Activated CD4-positive, alpha-beta memory T cell treated with anti-CD3 and anti-CD28 coated beads, Interleukin-2, amount 10 ng/mL, durations not matched to agents 7 days and 5 days (primary cell): ENCODE measurements at places on chromosomes 12 and 14.

DNA sequence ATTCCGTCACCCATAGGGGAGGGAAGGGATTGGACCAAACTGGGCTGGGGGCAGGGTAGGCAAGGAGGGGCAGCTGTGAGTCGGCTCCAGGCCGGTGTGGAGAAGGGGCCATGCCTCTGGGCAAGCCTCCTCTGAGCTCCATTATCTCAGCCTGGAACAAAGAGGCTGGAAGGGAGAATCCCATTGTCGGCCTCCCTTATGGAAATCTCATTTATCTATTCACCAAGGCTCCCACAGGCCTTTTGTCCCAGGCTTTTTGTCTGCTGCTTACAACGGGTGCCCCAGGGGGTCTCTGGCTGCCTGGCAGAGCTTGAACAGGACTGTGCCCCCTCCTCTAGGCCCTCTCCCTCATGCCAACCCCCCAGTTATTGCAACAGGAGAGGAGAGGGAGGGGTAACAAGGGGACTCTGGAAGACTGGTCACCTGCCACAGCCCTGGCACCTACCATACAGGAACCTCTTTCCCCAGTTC is 19.5 kb downstream of the FIGNL2 start:
- DNase-seq, result no peak

GRCh38 chr14:71621276-71621675 is 311.0 kb upstream of the RGS6 start:
- DNase-seq, result no peak

DNA sequence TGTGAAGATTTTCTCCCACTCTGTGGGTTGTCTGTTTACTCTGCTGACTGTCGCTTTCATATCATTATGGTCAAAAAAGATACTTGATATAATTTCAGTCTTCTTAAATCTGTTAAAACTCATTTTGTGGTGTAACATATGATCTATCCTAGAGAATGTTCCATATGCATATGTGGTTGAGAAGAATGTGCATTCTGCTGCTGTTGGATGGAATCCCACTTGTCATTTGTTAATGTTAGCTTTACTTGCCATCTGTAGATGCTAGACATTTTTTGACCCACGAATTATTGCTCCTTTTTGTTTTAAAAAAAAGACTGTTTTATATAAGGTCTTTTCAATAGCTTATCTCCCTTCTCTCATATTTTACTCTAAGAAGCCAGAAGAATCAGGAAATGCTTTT is 26.3 kb upstream of the OR5AU1 start:
- DNase-seq, result no peak

DNA sequence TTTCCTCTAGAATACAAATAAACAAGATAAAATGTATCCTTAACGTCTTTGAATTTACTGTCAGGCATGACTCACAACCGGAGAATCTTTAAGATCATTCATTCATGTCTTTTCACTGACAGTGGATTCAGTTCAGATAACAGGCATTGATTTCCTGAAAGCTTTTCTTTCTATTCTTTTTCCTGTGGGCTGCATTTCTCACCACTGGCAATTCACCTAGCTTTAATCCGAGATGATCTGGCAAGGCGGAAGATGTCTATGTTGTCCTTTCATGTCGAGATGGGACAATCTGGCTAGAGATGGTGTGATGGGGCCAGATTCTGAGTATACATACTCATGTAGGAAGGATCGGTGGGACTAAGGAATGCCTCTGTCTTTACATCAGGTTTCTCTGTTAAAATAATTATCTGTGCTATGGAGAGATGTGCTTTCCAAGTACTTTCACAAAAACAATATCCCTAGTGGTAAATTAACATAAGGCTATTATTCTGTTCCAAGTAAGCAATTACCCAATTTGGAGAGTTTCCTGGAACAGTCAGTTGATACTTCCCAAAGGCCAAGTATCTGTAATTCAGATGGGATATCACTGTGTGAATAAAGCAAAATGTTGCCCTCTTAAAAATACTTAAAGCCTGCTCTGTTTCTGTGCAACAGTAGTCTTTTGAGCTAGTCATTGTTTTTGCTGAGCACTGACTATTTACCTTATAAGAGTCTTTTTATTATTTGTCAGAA is 17.8 kb downstream of the ACSS3 start:
- no peak for DNase-seq

DNA sequence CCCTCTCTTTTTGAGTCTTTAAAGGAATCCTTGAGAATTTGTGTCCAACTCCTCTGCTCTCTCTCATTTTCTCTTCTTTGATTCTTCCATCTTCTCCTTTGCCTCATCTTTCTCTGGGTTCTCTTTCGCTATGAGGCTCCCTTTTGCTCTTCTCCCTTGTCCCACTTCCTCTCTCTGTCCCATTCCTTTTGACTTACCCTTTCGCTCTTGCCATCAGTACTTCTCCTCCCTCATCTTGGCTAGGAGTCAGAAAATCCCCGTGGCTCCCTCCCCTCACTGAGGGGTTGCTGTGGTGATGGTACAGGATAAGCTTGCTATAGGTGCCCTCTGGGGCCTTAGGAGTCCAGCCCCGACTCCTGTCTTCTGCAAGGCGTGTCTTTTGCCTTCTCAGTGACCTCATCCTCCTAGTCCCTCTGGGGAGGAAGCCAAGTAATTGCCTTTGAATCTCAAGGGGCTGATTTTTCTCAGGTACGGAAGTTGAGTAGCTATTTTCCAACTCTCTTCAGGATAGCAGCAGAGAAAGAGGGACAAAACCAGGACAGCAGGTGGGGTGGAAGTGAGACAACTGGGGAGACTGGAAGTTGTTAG is 6.4 kb downstream of the PDE1B start:
- DNase-seq, result no peak

DNA sequence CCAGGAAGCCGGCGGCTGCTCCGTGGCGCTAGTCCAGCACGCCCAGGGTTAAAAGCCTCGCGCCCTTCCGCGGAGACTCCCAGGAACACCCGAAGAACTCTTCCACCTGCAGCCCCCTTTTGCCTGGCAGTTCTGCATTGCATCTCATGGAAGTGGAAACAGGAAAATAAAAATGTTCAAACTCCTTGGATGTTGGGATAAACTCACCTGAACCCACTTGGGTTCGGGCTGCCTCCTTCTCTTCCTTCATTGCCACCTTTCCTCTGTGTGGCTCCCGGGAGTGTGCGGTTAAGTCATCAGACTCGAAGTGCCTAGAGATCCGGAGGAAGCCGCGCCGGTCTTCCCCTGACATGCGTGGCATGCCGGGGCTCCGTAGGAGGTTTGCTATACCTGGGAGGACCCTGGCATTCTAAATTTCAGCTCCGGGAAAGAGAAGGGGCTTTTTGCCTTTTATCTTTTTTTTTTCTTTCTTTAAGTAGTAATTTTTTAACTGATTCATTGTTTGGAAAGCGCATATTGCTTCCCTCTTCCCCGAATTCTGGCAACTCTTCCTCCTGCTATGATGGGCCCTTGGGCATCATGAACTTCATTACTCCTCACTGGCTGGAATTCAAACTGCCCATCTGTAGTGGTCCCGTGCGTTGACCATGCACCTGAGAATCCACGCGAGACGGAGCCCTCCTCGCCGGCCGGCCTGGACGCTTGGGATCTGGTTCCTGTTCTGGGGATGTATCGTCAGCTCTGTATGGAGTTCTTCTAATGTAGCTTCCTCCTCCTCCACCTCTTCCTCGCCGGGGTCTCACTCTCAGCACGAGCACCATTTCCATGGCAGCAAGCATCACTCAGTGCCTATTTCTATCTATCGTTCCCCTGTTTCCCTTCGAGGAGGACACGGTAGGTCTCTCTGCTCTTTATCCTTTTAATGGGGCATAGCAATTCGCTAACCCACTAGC is 931.4 kb downstream of the DIO2 start:
- DNase-seq, result no peak

DNA sequence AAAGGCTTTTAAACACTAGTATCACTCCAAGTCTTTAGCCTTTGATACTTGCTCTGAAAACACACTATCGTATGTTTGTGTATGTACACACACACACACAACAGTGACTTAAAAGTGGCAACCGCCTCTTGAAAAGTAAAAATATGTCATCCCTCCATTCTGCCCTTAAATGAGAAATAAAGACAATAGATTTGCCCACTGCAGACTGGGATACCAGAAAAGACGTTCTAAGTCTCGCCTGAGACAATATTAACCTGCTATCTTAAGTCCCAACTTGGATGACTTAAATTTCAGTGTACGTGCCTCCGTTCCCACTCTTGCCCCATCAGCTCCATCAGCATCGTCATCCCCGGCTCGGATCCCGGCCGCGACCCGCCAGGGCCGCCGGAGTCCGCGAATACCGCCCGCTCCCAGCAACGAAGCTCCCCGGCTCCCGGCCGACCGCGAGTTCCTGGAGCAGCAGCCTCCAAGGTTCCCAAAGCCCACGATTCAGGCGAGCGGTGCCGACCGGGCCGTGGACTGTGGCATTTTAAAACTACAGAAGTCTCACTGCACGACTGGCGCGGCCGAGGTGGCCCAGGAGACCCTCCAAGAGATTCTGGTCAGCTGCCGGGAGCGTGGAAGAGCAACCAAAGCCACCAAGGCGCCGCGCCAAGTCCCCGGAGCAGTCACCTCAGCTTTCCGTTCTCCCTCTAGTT is 2.8 kb upstream of the ARID2 start:
- DNase-seq, result no peak

- DNase-seq, result no peak
Observed at GRCh38 chr12:132824053-132824452, 4.6 kb downstream of the GOLGA3 start.

- no peak for DNase-seq
Observed at GRCh38 chr12:26374934-26375680, 179.7 kb downstream of the SSPN start.

DNA sequence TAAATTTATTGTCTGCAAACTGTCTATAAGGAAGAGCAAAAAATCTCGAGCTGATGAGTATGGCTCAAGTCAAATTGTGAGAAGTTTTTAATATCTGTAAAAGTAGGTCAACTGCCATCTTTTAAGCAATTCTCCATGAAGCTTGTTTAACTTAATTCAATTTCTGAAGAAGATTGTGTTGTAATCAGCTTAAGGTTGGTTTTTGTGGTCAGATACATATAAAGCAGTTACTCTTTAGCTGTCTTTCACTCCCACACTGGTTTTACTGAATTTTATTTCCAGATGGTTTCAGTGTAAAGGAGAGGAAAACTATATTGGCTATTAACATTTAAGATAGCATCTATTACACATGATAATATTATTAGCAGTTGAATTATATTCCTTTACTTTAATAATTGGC is 1165.1 kb downstream of the SLC16A7 start:
- DNase-seq, result no peak

DNA sequence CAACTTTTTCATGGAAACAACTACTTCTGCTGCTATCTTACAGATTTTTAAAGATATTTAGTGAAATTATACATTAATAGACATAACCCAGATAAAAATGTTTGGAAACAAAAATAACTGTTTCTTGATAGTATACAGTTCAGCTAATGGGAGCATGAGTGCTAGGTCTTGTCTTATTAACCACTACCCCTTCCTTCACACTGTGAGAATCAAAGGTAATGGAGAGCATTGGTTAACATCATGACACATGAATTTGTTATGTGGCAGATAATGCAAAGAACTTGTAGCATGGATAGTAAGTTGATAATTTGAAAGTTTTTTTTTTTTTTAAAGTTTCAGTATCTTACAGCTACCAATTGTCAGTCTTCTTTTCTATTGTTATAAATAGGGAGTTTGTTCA is 44.2 kb downstream of the CCDC91 start:
- DNase-seq, result no peak

DNA sequence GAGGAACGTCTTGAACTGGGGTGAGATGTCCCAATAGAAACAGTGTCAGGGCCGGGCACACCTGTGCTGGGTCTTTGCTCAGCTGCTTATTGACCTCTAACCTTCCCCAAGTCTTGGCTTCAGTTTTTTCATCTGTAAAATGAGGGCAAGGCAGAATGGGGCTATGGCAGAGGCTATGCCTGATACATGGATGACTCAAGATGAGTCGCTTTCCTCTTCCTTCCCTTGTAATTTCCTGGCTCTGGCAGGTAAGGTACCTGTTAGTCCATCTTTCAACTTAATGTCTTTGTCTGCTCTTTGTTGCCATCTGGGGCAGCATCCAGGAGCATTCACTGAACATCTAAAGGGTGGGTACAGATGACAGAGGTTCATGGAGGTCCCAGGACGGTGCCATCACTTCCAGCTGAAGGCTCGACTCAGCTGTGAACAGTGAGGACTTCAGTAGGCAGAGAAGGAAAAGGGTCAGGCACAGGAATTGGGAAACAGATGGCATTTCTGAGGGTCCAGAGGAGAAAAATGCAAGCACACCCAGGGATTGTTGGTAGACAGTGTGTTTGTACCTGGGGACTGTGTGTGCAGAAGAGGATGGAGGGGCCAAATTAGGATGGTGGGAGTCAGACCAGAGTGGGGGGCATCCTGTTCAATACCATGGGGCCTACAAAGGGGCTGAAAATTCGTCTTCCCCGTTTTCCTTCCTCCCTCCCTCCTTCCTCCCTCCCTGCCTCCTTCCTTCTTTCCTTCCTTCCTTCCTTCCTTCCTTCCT is 268.3 kb downstream of the VRK1 start:
- no peak for DNase-seq

DNA sequence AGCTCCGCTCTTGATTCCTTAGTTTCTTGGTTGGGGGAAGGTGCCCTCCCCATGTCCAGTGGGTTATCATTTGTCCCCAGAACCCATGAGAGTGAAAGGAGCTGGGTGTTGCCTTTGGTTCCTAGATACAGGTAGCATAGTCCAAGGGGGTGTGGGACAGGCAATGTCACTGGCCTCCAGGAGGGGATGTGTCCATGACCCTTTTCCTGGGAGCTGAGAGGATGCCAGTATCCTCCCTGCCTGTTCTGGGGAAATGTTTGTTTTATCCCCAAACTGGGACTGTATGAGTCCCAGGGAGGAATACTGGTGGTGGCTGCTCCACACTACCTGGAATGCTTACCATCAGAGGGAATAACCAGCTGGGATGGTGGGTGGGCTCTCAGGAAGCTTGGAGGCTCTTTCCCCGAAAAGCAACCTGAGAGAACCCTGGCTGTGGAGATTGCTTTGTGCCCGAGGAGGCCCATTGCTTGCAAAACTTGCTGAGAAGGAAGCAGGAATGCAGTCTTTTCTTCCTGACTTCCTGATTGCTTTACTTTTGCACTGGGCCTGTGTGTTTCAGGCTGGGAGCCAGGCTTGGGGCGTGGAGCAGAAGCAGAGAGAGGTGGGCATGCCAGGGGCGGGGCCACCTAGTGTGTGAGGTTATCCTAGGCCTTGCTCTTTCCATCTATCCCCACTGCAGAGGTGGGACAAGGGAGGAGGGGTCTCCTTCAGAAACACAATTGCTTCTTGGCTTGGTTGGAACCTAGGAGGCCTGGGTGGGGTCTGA is 715 bp upstream of the SLC10A1 start:
- no peak for DNase-seq

- no peak for DNase-seq
Observed at GRCh38 chr12:51579321-51579850, 11.6 kb upstream of the SCN8A start.

DNA sequence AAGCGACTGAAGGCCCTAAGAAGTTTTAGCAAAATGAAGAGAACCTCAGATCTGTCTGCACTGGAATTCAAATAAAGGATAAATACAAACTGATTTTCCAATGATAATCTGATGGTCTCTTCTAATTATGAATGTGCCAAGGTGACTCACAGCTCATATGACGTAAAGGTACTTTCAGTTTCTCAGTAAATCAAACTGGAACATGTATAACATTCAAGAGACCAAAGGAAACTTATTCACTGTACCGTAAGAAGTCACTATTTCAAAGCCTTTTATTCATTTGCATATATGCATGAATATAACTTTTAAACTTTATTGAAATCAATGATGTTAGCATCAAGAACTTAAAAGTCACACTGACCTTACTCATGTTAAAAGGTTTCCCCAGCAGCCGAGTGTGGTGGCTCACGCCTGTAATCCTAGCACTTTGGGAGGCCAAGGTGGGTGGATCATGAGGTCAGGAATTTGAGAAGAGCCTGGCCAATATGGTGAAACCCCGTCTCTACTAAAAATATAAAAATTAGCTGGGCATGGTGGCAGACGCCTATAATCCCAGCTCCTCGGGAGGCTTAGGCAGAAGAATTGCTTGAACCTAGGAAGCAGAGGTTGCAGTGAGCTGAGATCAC is 52.2 kb downstream of the ATXN2 start:
- DNase-seq, result no peak
